ENCODE measurements at places on chromosomes 1 and 21.

GRCh38 chr1:117967477-117967876, 37.9 kb downstream of the WDR3 start:
- no peak for DNase-seq

DNA sequence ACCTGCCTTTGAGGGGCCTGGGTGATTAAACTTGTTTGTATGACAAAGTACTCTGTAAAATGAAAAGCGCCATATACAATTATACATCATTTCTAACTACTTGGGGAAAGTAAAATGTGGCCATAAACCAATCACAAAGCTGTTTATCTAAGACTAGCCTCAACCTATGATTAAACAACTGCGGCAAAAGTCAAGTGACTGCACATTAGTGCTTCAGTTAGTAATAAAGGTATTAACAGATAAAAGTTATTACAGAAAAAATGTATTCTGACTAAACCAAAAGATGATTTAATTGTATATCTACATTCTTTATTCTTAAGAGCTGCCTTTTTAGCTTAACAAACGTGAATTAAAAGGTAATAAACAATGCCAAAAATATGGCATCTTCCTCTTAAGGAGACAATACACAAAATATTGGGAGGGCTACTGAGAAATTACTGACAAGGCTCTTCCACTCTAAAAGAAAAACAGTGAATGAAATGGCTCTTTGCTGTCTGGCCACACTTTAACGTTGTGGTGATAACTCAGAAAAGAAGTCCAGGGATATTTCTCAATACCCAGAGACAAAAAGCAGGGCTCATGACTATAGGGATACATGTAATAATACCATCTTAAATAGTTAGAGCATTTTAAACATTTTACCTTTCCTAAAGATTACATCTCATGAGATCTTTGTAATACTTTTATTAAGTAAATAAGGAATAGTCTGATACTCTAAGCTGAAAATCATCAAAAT, 8.6 kb downstream of the ARHGAP29 start:
- DNase-seq: no peak

DNA sequence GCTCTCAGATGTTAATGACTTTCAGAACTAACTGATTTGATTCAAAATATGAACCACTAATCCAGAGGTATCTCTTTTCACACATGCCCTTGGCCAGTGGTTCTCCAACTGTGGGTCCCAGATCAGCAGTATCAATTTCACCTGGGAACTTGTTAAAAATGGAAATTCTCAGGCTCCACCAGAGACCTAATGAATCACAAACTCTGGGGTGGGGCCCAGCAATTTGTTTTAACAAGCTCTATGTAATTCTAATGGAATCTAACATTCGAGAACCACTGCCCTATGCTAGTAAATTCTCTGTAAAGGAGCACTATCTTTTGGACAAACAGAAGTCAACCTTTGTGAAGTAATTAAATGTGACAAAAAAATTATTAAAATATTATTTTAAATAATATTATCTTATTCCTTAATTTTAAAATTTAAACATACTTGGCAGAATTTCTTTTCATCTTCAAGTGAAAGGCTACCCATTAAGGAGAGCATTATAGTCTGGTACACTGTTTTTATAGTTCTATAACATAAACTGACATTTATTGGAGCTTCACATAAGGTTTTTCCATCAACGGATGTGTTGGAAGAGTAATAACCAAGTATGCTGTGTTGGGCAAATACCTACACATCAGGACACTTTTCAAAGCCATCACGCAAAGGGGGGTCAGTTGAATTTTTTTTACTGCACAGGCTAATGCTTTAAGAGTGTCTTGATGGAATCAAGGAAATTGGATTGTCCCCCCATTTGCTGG, 130.4 kb downstream of the LHX4 start:
- DNase-seq: no peak

GRCh38 chr1:180975551-180975950, 47.1 kb downstream of the STX6 start:
- DNase-seq: no peak

- no peak for DNase-seq
These were observed 277.1 kb downstream of the AJAP1 start for GRCh38 chr1:4931486-4931885.

- no peak for DNase-seq
These were observed 253.4 kb upstream of the CSF3R start for GRCh38 chr1:36735939-36736730.

GRCh38 chr1:198467907-198468306, 72.6 kb downstream of the ATP6V1G3 start:
- no peak for DNase-seq

DNA sequence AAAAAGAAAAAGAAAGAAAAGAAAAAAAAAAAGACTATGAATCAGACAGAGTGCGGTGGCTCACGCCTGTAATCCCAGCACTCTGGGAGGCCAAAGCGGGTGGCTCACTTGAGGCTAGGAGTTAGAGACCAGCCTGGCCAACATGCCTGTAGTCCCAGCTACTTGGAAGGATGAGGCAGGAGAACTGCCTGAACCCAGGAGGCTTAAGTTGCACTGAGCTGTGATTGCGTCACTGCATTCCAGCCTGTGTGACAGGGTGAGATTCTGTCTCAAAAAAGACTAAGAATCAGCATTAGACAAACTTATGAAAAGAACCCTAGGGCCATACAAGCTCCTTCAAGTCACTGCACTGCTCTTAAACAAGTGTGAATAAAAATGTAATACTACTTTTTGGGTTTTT, 16.9 kb downstream of the PSMB4 start:
- DNase-seq: no peak

DNA sequence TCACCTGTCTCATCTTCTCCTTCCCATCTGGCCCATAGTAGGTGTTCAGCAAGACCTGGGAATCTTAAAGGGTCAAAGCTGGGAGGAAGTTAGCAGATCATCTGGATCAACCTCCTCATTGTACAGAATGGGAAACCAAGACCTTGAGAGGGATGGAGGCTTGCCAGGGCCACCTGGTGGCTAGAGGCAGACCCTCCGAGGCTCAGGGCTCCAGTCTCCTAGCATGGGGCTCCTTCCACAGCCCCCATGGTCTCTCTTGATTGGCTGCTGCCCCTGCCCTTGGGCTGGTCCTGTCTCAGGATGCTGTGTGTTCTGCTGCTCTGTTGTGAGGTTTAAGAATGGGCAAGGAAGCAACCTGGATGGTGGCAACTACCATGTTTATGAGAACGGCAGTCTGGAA, 68.7 kb upstream of the CNTN2 start:
- no peak for DNase-seq

DNA sequence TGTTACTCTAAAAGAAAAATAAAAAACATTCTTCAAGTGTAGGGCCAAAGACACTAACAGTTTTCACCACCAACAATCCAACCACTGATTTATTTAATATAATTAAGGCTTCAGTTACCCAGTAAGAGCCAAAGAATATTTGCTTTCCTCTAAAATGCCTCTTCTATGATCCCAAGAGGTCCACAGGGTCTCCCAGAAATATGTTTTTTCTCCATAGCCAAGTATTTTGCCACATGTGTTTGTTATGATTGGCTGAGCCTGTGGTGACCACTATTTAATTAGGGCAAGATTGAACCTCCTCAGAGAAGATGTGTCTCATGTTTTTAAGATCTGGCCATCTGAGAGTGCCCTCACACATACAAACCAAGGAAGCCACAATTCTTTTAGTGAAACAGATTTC, 135.9 kb downstream of the TPR start:
- no peak for DNase-seq
